Motor neuron (in vitro differentiated cells): ENCODE measurements at places on chromosomes 1 and 21. TPM values are rescaled to one million over a fixed set of nuclear protein-coding genes. Genes with fewer than 3 reads are reported as not detected.

CFHR2 gene
- not detected in 2 replicates for total RNA-seq

CNIH3 gene
- total RNA-seq = 12.5 and 13.5 TPM in 2 replicates

IL10 gene
- not detected in 2 replicates for total RNA-seq

C1orf210 gene
- 0.49 TPM in 1 of 2 replicates, not detected in the other for total RNA-seq

PRAMEF1 gene
- 0.21 TPM in 1 of 2 replicates, not detected in the other for total RNA-seq

PRKAA2 gene
- 10.4 and 12.2 TPM in 2 replicates for total RNA-seq

BARHL2 gene
- total RNA-seq = 0.05 and 0.31 TPM in 2 replicates

VN1R5 gene
- 0.18 and 0.52 TPM in 2 replicates for total RNA-seq

ICOSLG gene
- 0.09 and 0.52 TPM in 2 replicates for total RNA-seq

TRIM58 gene
- total RNA-seq = 0.50 and 0.89 TPM in 2 replicates

DNA sequence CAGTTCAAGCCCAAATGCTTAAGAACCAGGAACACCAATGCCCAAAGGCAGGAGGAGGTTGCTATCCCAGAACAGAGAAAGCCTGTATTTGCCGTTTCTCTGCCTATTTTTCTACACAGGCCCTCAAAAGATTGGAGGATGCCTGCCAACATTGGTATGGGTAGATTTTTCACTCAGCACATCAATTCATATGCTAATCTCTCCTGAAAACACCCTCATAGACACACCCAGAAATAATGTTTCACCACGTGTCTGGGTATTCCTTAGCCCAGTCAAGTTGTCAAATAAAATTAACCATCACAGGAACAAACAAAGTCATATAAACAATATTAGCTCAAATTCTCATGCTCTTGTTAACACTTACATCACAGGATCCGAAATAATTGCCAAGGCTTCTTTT, 121.9 kb downstream of the RGS21 start:
- peak; percentile 77 for ATAC-seq

DNA sequence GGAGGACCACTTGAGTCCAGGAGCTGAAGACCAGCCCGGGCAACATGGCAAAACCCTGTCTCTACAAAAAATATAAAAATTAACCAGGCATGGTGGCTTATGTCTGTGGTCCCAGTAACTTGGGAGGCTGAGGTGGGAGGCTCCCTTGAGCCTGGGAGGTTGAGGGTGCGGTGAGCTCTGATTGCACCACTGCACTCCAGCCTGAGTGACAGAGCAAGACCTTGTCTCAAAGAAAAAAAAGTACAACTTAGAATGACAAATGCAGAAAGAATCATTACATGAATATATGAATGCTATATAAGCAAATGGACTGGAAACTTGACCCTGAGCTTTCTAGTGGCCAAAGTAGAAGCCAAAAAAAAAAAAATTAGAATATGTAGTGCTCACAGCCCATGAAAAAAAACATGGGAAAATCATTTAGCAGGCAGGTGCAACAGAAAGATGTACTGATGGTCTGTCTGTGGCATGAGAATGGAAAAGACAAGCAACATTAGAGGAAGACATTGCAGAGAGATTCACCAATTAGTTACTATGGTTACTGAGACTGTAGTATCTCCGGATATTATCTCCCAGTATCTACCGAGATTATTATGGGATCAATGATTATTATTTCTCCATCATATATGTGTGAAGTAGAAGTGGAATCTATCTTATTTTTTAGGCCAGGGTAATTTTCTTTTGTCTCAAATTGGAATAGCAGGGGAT, 19.2 kb downstream of the ELAPOR1 start:
- peak; percentile 71 for ATAC-seq

- ATAC-seq = no peak
Observed at GRCh38 chr1:8053878-8054567, 27.9 kb upstream of the ERRFI1 start.

DNA sequence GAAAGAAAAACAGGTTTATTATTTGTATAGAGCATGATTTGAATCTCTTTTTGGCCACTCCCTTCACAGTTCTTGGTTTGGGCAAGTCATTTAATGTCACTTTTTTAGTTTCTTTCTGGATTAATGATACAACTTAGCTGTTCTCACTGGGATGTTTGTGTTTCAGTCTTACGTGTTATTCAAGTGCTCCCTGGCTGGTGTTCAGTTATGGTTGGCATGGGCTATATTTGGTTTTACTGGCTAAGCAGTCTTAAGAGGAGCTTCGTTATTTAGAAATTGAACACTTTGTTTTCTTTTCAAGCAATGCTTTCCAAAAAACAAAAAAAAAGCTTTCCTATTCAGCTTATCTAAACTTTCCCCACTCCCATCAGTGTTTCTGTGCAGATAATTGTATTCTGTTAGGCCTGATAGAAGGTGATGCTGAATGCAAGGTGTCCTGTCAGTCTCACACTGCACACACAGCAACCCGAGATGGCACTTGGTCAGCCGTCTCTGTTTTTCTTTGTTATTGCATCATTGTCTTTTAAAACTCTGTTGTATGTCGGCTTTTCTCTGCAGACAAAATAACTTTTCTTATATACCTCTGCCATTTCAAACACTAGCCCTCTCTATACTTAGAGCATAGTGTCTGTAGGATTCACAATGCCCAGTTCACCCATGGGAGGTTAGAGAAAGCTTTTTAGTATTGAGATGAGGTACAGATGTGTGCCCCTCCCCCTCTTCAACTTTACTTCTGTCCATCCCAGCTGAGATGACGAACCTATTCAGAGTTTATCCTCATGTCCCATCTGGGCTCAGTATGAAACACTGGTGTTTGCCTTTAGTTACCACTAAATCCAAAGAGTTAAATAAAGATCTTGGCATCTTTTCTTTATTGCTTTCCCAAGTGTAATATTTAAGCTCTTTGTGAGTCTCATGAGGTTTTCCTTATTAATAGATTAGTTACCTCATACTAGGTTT, 80.2 kb downstream of the VPS13D start:
- no peak for ATAC-seq

GRCh38 chr1:150148837-150149270, 862 bp upstream of the PLEKHO1 start:
- no peak for ATAC-seq

DNA sequence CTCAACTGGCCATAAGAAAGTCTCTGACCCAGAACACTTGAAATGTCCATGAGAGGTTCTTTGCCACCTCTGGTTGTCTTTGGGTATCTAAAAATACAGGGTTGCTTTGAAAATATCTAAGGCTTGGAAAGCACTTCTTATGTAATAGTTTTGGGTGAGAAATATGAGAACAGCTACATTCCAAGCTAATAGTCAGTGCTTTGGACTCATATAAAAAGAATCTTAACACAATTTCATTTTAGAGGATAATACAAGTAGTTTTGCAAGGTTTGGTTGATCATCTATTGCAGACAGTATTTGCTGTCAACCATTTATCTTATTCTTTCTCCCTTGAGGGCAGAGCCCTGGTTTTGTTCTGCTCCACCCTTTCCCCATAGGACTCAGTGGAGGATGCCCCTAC, 207.5 kb downstream of the KCNK2 start:
- ATAC-seq = no peak

DNA sequence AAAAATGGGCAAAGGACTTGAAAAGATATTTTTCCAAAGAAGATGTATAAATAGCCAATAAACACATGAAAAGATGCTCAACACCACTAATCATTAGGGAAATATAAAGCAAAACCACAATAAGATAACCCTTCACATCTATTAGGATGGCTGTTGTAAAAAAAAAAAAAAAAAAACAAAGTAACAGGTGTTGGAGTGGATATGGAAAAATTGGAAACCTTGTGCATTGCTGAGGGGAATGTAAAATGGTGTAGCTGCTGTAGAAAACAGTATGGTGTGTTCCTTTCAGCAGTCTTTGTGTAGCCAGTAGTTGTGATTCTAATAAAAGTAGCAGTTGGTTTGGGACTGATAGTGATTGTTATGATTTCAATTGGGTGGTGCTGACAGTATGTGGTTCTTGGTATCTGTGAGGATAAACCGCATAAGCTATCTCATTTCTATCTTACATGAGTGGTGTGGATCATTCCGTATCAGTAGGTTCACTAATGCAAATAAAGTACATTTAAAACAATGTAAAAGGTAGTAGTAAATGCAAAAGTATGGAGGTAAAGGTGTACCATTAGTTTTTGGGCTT, 19.9 kb downstream of the MAN1A2 start:
- no peak for ATAC-seq

DNA sequence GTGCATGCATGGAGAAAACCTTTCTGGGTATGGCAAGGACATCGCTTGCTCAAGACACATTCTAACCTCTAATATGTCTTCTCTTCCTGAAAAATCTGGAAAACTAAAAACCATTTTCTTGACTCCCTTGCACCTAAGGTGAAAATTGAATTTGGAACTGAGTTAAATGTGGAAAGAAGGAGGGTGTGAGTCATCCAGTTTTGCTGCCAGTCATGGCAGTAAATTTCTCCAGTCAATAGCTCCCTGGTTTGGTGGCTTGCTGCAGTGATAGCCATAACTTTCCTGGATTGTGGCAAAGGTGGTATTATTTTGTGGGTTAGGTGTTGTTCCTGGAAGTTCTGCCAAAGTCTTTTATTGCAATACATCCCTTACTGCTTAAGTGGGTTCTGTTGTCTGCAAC, 2.5 kb downstream of the ZCCHC17 start:
- ATAC-seq = no peak

- ATAC-seq = no peak
Observed at GRCh38 chr1:39574646-39575045, 1.9 kb downstream of the PABPC4 start.

- ATAC-seq = peak; percentile 77
Observed at GRCh38 chr1:112818990-112819689, 104.0 kb upstream of the PPM1J start.

GRCh38 chr1:222927031-222927430, 112.2 kb downstream of the DISP1 start:
- ATAC-seq = no peak

DNA sequence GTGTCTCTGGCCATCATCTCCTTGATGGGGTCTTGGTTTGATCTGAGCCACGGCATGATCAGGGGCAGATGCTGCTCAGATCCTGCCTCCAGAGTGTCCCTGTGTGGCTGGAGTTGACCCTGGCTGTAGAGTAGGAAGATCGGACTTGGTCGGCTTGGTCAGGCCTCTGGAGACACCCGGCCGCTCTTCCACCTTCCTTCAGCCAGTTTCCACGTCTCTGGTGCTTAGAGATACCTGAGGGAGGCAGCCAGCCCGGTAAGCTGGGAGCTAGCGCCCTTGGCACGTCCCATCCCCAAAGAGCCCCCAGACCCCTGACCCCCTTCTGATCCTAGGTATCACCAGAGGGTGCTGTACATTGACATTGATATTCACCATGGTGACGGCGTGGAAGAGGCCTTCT, 8.8 kb downstream of the MARCKSL1 start:
- no peak for ATAC-seq

DNA sequence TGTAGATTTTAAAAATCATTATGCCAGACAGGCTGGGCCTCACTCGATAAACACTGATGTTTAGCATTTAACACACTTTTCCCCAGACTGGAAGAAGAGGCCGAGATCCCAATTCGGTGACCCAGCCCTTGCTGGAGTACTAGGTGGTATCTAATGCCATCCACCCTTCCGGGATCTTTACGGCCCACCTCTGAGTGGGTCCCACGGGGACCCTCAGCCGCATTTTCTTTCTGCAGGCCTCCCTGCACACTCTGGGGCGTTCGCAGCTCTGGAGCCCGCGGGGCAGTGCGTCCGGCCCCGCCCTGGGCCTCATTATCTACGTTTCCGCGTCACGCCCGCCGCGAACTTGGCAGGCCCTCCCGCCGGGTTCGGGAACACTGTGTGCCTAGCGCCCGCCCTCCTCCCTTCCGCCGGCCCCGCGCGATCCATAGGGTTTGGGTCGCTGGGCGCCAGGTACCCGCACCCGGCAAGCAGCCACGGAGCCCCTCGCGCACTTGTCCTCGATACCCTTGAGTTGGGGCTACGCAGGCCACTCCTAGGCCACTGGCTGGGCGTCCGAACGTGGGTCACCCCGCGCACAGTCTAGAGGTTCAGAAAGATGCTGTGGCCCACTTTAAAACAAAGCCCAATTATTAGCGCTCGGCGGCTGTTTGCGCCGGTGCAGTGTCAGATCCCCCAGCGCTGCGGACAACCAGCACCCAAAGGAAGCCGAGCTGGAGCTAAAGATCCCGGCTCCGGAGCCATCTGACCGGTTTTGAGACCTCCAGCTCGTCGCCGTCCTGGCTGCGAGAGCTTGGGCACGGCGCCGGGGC, 950 bp upstream of the EVA1C start:
- ATAC-seq = peak; percentile 35

DNA sequence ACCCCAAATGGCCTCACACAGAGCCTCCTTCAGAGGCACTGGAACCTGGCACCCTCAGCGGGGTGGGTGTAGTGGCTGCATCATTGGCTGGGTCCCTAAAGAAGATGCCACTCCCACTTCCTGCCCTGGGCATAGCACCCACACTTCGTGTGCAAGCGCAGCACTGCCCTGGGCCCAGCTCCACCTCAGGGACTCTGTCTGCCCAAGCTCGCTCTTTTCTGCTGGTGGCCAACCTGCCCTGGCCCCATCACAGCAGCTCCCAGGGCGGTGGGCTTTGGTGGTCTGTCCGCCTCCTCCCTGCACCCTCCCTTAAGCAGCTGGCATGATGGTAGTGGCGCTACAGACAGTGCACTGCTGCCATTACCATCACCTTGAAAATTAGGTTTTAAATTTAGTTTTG, 829.3 kb upstream of the BRINP3 start:
- ATAC-seq = no peak

DNA sequence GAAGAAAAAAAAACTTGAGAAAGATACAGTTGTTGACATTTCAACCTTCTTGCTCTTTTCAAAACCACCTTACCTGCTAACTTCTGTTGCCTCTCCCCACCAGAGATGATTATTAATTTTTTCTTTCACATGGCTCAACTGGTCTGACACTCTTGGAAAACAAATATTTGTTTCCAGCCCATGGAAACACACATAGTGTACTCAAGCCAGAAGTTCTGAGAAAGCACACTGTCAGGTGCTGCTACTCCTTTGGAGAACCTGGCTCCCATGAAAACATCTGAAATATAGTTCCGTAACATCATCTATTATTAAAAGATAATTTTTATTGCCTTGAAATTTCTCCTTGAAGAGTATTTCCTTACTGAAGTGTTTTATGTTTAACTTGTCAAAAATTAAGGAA, 145.0 kb upstream of the C1orf105 start:
- no peak for ATAC-seq
